ENCODE measurements at places on chromosomes 2 and 18. TPM values are rescaled to one million over a fixed set of nuclear protein-coding genes. Genes with fewer than 3 reads are reported as not detected.

EFHD1 gene
- 29.0 TPM for total RNA-seq

RND3 gene
- 2.1 TPM for total RNA-seq

PDK1 gene
- 16.4 TPM for total RNA-seq

STARD6 gene
- not detected for total RNA-seq

TTC31 gene
- 9.2 TPM for total RNA-seq

RRM2 gene
- not detected for total RNA-seq

CREG2 gene
- not detected for total RNA-seq

HNRNPLL gene
- 20.8 TPM for total RNA-seq

NEU4 gene
- 119 TPM for total RNA-seq
